ENCODE measurements at places on chromosomes 6 and 20. TPM values are rescaled to one million over a fixed set of nuclear protein-coding genes. Genes with fewer than 3 reads are reported as not detected.

MATN4 gene
- 0.10 TPM for total RNA-seq

PEX7 gene
- total RNA-seq: 6.8 TPM

KHDC1 gene
- 4.0 TPM for total RNA-seq

DYNLT2 gene
- total RNA-seq: 0.64 TPM

GGTLC1 gene
- not detected for total RNA-seq

RAET1L gene
- total RNA-seq: not detected

MARCKS gene
- total RNA-seq: 256 TPM

HMGN3 gene
- total RNA-seq: 36.2 TPM

EEF1A2 gene
- 0.34 TPM for total RNA-seq
